ENCODE measurements at places on chromosomes 5 and 9.

DNA sequence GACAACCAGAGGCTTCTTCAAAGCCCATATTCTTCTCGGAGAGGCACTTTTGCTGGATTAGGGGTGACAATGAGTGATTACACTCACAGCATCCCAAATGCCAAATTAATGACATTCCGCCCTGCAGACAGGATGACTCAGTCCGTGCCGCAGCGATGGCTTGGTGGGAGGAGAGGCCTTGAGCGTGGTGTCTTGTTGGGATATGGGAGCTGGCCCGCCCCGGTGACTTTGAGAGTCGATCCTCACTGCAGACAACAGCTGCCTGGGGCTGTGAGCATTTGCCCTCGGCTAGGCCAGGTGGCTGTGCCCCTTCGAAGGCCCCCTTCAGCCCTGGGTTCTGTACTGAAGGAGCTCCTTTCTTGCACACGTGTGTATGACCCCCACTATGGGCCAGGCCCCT, 29.8 kb downstream of the OLFM1 start:
- no peak for DNase-seq

DNA sequence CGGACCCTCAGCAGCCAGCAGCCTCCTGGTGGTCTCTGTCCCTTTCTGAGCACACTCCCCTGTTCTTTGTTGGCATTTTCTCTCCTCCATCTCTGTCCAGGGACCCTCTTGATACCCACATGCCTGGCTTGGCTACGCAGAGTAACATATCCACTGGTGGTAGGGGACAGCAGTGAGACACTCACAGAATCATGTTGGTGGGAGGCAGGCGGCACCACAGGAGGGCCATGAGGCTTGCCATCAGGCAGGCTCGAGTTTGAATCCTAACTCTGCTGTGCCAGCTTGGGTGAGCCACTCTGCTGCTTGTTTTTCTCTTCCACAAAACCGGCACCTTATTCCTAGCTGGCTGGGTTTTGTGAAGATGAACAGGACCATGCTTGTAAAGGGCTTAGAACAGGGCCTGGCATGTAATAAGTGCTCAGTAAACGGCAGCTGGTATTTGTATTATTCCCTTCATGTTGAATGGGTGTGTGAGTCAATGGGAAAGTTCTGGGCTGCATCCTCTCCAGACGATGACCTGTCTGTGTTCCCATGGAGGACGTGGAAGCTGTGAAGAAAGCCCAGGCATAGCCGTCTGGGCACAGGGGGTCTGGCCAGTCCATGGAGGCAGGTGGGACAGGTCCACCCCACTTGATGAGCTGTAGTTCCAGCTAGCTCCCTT, 2.3 kb downstream of the COL27A1 start:
- DNase-seq: no peak

- DNase-seq: no peak
These were observed 68.0 kb upstream of the PIP5K1B start for GRCh38 chr9:68637020-68637419.

GRCh38 chr5:146533882-146534281, 17.9 kb upstream of the GPR151 start:
- no peak for DNase-seq

DNA sequence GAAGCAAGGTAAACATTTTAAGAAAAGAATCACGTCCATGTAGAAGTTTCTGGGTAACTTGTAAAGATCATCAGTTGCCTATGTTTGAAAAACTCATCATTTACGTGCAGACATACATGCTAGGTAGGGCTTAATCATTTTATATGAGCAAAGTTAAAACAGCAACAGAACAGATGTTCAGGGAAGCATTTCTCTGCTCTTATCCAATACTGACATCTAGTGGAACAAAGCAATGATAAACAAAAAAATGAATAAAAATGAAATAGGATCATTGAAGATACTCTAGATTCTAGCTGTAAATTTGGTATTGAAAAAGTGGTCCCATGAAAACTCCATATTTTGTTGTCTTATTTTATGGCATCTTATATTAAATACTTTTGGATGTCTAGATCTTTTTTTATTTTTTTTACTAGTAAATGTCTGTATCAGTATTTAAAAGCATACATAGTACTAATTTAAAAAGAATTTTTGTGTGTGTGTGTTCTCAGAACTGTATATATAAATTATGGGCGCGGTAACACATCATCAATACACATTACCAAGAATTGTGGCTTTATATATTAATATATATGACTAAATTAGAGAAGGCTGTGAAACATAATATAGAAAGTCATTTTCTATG, 1050.2 kb downstream of the CDH12 start:
- DNase-seq: peak; percentile 2

DNA sequence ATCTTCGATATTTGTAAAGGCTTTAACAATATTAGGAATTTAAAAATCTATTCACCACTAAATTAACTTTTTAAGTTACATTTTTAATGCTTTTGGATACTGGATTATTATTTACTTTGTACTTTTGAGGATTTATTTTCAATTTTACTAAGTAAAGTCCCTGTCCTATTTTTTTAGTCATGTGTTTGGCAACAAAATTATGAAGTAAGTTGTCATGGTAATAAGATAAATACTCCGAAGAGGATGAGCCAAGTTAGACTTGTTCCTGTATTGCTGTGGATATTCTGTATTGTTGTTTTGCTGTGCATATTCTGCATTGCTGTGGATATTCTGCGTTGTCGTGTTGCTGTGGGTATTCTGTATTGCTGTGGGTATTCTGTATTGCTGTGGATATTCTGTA, 210.1 kb downstream of the MTRR start:
- DNase-seq: no peak

- DNase-seq: no peak
These were observed 13.4 kb downstream of the ABHD17B start for GRCh38 chr9:71897577-71897976.

DNA sequence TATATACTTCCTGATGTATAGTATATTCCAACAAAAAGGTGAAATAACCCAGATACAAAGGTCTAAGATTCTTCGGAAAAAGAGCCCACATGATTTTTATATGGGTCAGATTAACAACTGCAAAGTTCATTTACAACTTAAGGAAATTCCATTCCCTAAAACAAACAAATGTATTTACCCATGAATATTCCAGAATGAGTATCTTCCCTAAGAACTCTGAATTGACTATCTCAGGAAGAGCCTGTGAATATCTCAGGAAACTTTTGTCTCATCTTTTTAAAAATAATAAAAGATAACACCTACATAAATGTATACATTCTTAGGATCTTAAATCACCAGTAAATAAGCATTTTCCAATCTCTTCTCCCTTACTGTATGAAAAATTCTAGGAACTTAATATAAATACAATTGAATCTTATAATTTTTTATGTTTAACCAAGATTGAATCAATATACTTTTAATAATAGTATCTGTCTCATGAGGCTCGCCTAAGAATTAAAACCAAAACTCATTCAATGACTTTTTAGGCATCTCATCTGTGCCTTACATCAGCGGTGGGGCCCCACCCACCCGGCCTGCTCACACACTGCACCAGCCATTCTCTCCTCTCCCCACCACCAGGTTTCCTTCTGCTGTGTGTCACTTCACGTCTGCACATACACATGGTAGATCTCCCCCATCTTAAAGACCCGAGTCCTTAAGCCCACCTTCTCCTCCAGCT, 78.1 kb downstream of the RAPGEF1 start:
- DNase-seq: no peak

GRCh38 chr9:13053504-13053903, 226.0 kb downstream of the MPDZ start:
- DNase-seq: no peak
